AG04449 (cell line): ENCODE measurements at places on chromosomes 16 and 17.

DNA sequence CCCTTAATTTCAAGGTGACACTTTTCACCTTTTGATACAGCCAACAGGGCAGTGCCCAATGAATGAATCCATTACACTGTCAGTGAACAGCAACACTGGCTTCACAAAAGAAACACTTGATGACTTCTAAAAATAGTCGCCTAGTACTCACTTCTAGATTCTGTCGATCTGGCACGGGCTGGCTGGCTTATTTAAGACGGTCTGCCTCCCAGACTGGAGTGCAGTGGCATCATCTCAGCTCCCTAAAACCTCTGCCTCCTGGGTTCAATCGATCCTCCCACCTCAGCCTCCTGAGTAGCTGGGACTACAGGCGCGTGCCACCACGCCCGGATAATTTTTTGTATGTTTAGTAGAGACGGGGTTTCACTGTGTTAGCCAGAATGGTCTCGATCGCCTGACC, 1.9 kb downstream of the NDUFAB1 start:
- DNase-seq, result no peak

DNA sequence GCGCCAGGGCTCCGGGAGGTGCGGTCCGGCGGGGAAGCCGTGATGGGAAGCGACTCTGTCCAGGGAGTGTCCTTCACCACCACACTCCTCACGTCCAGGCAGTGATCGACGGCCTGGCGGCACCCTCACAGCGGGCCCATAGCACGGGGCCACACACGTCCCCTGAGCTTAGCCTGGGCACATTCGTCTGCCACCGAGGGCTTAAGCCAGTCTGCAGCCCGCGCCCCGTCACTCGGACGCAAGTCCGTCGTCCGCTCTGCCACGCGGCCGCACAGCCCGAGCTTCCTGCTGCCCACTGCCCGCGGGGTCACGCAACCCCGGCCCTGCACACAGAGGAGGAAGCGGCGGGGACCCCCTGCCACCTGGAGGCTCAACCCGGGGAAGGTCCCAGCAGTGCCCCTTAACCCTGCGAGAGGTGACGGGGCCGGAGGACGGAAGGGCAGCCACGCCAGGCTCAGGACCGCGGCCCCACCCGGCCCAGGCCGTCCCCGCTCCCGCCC, 3.0 kb upstream of the TBX2 start:
- DNase-seq, result no peak

- no peak for DNase-seq
Observed at GRCh38 chr17:67016039-67016762, 28.2 kb upstream of the CACNG1 start.

DNA sequence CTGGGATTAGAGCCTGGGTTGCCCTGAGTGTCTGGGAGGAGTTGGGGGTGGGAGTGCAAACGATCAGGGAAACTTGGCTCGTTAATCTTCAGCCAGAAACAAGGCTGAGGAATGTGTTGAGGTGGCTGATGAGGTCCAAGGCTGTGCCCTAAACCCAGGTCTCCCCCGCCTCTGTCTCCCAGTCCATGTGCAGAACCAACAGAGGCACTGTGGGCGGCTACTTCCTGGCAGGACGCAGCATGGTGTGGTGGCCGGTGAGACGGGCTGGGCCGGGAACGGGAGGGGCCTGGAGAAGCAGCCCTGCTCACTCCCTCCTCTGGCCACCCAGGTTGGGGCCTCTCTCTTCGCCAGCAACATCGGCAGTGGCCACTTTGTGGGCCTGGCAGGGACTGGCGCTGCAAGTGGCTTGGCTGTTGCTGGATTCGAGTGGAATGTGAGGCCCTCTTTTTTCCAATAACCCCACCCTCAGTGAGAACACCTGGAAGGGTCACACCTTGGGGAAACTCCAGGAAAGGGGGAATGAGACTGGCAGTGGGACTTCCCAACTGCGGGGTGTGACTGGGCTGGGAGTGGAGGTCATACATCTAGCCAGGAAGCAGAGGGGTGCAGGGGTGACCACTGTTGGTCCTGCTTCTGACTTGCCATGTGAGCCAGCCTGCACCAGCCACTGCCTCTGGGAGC, 1.7 kb downstream of the SLC5A2 start:
- no peak for DNase-seq

DNA sequence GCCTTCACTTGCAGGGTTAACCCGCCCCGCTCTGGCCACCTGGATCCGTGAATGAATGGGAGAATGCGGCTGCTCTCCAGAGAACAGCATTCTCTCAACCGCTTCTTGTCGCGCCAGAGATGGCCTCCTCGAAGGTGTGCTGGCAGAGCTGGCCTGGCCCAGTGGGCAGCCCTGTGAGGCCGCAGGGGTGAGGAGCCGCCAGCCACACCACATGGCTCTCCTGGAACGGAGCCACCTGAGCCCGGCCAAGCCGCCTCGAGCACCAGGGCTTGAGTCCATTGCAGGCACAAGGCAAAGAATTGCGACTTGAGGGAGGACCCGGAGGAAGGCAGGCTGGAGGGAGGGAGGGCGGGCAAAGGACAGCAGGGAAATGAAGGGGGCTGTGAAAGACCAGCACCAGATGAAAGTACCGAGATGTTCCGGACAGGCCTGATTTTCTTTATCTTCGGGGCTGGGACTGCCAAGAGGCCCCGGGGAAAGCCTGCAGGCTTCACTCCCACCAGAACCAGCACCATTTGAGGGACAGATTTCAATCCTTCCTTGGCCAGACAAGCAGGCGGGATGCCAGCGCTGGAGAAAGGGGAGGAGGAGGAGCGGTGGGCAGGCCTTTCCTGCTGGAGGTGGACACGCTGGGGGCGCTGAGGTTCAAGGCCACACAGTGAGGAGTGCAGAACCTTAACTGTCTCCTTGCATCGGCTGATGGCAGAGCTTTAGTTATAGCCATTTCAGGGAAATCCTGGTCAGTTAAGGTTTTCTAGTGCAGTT, 69.4 kb downstream of the MRC2 start:
- DNase-seq, result no peak

DNA sequence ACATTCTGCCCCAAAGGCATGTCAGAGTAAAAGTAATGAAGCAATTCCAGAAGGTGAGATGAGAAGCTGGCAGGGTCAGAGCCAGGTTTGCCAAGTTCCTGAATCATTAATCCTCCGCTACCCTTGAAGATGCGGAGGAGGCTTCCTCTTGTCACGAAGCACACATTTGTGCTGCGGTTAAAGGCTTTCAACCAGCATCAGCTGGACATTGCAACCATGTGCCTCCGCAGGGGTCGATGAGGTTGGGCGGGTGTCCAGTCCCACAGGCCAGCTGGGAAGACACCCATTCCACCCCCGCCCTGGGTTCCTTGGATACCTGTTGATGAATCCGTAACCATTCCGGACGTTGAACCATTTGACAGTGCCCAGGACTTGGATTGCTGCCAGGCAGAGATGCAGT, 1.3 kb downstream of the YBX2 start:
- DNase-seq, result no peak

DNA sequence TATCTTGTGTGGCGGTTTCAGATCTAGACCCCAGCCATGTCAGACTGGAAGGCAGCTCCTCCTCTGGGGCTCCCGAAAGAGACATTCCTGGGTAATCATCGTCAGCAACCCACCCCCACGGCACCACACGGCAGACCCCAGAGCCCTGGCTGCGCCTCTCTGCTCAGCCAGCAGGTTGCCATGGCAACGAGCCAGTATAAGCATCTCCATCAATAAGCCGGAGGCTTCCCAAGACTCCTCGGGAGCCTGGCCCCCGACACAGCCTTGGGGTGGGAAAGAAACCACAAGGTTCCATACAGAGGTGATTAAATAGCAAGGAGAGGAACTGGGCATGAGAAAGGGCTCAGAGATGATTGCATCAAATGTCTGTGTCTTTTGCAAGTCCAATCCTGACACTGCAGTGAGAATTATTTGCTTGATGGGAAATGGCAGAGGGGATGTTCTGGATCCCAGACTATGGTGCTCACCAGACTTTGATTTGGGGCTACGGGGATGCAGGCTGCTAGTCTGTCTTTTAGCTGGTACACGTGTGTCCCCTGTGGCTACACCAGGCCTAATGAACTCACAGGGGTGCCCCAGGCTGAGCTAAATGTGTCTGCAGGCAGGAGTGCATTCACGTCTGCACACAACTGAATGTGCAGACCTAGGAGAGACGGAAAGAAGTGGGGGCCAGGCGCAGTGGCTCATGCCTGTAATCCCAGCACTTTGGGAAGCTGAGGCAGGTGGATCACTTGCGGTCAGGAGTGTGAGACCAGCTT, 320.5 kb upstream of the TNRC6C start:
- DNase-seq, result no peak

DNA sequence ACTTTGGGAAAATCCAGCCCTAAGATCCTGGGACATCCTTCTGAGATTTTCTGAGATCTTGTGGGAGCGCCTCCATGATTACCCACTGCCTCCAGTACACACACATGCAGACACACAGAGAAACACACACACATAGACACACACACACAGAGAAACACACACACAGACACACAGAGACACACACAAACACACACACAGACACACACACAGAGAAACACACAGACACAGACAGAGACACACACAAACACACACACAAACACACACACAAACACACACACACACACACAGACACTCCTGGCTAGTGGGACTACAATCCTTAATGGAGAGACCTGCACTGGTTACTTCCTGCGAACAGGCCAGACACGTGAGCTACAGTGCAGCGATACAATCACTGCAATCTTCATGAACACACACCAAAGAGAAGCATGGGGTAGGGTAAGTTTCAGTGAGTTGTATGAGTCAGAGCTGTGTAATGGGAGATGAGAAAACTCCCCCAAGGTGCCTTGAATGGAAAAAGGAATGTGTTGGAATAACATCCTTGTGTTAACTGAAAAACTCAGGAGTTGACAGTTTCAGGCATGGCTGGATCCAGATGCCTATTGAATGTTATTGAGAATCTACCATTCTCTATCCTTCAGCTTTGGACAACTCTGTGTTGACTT, 79.5 kb downstream of the SLC6A2 start:
- DNase-seq, result no peak

DNA sequence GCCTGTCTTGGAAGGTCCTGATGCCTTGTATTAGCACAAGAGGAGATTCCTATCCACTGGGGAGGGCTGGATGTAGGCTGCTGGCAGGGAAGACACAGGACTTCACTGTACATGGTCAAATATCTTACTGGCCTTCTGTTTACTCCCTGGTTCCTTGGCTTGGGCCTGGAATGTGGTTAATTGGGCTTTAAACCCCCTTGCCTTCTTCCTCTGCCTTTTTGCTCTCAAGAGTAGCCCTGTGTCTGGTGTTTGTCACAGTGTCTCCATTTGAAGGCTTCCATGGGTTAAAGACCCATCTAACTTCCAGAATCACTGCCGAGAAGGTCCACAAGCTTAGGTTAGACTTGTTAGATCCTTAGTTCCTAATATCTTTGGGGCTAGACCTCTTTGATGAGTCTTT, 7.1 kb upstream of the CHCT1 start:
- DNase-seq, result no peak

GRCh38 chr17:50765454-50766221, 1.7 kb downstream of the ANKRD40CL start:
- DNase-seq, result no peak

- DNase-seq, result no peak
Observed at GRCh38 chr16:56332464-56333079, 92.8 kb downstream of the AMFR start.

GRCh38 chr17:69390795-69391501, 23.5 kb upstream of the MAP2K6 start:
- DNase-seq, result no peak

- no peak for DNase-seq
Observed at GRCh38 chr16:84672276-84673202, 24.2 kb downstream of the KLHL36 start.

GRCh38 chr17:47850692-47851573, at the start of gene SP6:
TSS of gene SP6 (minus strand) at chr17:47851163. CDS start at chr17:47848429, 2,734 bp downstream.
- no peak for DNase-seq

GRCh38 chr17:4184811-4185210, 41.8 kb downstream of the CYB5D2 start:
- DNase-seq, result no peak

GRCh38 chr16:27980919-27981700, 82.4 kb downstream of the GSG1L start:
- DNase-seq, result no peak

- DNase-seq, result no peak
Observed at GRCh38 chr17:11627301-11627940, 29.2 kb downstream of the DNAH9 start.

GRCh38 chr16:57735755-57736418, at the start of gene KATNB1:
TSS of gene KATNB1 (plus strand) at chr16:57735770. CDS start at chr16:57737244, 1,474 bp downstream.
- no peak for DNase-seq

GRCh38 chr17:70286391-70286790, 117.1 kb downstream of the KCNJ2 start:
- no peak for DNase-seq

- DNase-seq, result no peak
Observed at GRCh38 chr17:80803451-80804428, 187.9 kb upstream of the CHMP6 start.

GRCh38 chr17:30389756-30390300, 11.1 kb downstream of the CPD start:
- no peak for DNase-seq

DNA sequence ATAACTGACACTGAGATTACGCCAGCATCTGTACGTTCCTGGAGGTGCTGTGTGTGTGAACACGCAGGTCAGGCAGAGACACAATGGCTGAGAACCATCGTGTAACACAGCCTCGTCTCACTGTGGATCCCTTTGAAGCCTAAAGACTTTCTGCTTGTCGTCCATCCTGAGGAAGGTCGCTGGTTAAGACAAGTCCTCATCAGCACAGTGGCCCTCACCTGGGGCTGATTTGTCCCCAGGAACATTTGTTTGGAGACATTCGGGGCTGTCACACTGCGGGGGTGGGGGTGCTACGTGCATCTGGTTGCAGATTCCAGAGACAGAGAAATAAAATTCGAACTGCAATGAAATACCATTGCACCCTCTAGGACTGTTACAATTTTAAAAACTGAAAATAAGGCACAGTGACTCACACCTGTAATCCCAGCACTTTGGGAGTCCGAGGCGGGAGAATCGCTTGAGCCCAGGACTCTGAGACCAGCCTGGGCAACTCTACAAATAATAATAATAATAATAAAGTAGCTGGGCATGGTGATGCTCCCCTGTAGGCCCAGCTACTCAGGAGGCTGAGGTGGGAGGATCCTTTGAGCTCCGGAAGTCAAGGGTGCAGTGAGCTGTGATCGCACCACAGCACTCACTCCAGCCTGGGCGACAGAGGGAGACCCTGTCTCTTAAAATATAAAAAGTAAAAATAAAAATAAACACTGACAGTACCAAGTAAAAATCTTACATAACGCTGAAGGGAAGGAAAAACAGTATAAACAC, 112.0 kb upstream of the METRNL start:
- no peak for DNase-seq

- DNase-seq, result no peak
Observed at GRCh38 chr17:72151565-72152386, 31.0 kb downstream of the SOX9 start.

DNA sequence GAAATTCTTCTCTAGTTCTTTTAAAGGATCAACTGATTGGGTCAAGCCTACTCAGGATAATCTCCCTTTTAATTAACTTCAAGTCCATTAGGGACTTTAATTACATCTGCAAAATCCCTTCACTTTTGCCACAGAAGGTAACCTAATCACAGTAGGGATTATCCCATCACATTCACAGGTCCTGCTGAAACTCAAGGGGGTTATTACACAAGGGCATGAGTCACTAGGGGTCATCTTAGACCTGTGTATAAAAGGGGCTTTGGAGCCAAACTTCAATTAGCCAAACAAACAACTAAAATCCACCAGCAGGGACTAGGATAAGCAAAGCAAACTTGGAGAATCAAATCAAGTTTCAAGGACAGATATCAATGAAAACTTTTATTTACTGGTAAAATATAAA, 19.4 kb downstream of the CIAPIN1 start:
- DNase-seq, result no peak

- DNase-seq, result no peak
Observed at GRCh38 chr17:61568219-61569072, 22.6 kb downstream of the NACA2 start.
